CD4-positive, alpha-beta T cell treated with Interleukin-15 for 4 hours (primary cell): ENCODE measurements at places on chromosomes 5 and 9.

- DNase-seq, result no peak
Measured at GRCh38 chr9:76718166-76718565, 46.1 kb upstream of the PCA3 start.

GRCh38 chr5:14810928-14811572, 60.5 kb downstream of the ANKH start:
- no peak for DNase-seq

DNA sequence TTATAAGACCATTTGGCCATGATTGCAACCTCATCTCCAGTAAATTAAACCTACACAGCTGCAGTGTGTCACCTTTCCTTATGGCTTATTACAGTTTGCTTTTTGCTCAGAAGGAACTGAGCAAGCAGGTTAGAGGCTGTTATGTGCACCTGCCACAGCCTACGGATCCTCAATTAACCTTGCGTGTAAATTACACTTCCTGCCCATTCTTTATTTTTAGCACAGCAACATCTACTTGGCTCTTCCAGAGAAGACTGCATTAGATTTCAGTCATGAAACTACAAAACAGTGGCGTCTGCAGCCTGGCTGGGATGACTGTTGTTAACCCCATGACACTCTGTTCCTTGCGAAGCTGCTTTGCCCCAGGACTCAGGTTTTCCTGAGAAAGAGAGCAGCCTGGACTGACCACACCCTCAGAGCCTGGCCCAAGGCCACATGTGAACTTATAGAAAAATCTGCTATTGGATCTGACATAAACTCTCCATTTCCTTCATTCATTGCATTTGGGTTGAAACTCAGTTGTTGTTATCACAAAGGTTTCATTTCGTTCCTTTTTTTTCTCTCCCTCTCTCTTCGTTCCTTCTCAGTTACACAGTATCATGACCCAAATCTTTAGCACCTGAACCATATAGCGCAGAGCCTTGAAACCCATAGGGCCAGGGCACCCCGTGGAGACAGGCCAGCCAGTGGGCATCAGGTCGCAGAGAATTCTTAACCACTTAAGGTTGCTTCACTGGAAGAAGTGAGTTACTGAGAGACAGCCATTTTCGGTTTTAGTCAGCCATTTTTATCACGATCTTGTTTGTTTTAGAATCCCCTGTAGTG, 138.6 kb downstream of the PALM2AKAP2 start:
- DNase-seq, result no peak

DNA sequence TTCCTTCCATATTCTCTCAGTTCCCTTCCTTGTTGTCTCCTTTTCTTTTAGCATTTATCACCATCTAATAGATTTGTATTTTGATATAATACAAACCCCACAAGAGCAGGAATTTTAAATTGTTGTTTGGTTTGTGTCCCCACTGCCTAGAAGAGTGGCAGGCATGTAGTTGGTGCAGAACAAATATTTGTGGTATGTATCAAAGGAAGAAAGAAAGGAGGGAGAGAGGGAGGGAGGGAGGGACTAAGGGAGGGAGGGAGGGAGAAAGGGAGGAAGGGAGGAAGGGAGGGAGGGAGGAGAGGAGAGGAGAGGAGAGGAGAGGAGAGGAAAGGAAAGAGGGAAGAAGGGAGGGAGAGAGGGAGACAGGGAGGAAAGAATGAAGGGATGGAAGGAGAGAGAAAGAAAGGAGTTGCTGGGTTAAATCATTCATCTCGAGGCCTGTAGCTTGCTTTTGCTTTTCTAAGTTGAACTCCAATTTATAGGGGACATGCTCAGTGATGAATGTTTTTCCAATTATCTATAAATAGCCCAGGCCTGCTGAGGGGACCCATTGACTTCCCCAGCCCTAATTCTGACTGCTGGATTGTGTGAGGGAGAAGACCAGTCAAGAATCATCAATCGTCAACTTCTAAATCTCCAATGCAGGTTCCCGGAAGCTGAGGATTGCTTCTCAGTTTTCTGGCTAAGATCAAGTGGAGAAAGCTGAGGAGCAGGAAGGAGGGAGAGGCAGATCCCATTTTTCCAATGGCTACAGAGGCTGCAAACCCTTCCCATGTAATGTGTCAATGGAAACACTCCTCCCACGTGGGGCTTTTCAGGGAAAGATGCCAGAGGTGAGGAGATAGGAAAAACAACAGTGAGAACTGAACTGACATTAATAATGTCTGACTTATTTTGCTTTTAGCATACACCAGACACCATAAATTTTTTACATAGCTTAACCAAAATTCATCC, 320.7 kb downstream of the ASTN2 start:
- DNase-seq, result no peak

DNA sequence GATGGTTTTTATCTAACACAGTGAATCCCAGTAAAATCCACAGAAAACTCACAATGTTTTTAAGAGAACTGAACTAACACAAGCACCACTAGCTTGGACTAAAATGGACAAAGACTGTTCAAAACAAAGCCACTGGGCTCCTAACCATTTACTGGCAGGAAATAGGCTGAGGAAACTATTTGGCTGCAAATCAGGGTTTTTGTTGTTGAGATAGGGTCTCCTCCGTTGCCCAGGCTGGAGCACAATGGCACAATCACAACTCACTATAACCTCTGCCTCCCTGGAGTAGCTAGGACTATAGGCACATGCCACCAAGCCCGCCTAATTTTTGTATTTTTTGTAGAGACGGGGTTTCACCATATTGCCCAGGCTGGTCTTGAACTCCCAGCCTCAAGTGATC, 99.7 kb downstream of the THBS4 start:
- no peak for DNase-seq

- no peak for DNase-seq
Measured at GRCh38 chr9:94079236-94079635, 5.0 kb upstream of the PTPDC1 start.

DNA sequence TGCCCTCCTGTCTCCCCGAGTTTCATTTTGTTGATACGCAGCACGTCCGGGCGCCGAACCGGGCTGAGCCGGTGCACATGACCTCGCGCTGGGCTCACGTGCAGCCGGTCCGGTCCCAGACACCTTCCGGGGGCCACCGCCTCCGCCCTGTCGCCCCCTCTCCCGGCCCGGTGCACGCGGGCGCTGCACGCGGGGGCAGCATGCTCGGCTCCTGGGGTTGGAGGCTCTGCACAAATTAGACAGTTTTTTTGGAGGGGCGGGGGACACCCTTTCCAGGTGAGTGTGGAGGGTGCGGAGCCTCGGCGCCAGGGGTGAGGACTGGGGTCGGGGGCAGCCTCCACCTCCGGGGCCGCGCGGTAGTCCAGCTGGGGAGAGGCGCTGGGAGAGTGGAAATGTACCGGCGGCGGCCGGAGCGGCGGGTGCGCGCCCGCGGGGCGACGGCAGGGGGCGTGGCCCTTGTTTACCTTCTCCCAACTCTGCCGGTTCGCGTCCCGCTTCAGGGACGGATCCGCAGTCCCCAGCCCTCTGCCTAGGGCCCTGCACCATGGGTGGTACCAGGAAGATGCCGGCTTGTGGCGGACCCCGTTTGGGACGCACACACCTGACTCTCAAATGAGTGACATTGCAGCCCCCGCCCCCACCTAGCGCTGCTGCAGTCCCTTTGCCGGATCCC, 1.1 kb downstream of the JADE2 start:
- DNase-seq, result peak; percentile 56

DNA sequence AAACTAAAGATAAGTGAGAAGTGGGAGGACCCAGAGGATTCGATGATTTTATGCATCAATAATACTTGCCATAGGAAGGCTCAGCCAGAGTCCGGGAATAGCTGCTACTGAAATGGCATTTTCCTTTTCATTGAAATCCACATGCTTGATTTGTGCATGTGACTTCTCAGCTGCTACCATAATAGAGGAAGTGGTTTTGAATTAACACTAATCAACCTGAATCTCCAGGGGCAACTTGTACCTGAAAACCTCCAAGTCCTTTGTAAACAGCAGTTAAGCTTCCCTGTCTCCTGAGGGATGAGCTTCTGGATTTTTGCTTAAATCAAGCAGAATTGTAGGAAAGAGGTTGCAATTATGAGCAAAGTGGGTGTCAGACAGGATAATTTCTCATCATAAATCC, 124.9 kb downstream of the PPP2R2B start:
- no peak for DNase-seq

DNA sequence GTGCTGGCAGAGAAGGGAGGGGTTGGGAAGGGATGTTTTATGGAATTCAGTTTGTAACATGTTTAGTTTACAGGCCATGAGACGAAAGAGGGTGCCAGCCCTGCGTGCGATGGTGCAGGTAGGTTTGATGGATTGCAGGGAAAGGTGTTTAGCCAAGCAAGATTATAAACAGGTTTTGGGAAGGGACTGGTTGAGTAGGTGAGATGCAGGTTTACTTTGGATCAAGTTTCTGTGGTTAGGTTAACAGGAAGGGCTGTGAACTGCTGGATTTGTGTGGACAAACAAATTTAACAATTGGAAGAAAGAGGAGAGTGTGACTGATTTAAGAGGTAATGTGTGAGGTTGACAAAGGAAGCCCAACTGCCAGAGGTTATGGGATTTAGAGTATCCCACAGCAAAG, 32.6 kb upstream of the GPX3 start:
- no peak for DNase-seq

DNA sequence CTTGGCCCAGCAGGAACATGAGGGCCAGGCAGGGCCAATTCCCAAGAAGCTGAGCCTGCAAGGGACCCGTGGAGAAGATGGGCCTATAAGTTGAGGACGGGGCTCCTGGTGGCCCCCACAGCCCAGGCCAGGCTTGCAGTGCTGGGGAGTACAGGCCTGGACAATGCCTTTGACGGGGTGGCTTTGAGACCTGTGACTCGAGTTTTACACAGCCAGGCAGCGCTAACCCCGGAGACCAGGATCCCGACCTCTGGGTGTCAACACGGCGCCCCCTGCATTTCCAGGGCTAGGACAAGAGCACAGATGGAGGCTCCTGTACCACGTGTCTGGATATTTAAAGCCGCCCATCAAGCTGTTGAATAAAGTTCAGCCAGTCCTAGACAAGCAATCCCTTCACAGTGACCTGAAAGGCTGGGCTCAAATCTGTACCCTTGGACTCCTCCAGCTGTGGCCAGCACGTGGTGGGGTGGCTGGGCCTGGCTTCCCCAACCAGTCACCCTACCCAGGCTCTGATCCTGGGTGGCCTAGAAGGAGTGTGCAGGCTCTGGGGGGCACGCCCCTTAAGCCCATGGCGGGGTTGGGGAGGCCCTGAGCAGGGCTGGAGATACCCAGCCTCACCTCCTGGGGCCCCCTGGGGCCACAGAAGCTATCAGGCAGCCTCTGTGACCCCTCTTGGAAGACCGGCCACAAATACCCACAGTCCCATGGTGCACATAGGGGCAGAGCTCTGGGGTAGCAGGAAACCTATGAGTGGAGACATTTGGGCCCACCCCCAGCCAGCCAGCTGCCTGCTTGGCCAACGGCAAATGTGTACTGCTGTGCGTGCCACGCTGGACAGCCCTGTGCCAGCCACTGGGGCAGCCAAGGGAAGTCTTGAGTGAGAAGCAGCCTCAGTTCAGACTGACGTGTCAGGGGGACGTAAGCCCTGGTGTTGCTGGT, 88.7 kb downstream of the NTNG2 start:
- DNase-seq, result no peak

GRCh38 chr9:99296291-99296951, 74.3 kb downstream of the SEC61B start:
- peak; percentile 10 for DNase-seq

DNA sequence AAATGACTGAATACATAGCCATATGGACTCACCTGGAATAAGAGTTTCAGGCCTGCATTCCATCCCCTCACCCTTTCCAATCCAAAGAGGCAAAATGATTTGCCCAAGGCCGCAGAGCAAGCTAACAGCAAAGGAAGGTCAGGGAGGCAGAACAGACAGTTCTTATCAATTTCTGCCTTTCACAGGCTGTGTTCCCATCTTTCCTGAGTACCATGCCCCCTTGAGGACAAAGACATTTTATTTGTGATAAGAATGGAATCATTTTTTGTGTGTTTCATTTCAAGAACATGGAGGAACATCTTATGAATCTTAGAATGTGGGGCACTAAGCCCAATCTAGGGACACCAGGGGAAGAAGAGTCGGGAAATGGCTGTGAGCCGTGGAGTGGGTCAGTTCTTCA, 13.9 kb downstream of the LHFPL2 start:
- no peak for DNase-seq

DNA sequence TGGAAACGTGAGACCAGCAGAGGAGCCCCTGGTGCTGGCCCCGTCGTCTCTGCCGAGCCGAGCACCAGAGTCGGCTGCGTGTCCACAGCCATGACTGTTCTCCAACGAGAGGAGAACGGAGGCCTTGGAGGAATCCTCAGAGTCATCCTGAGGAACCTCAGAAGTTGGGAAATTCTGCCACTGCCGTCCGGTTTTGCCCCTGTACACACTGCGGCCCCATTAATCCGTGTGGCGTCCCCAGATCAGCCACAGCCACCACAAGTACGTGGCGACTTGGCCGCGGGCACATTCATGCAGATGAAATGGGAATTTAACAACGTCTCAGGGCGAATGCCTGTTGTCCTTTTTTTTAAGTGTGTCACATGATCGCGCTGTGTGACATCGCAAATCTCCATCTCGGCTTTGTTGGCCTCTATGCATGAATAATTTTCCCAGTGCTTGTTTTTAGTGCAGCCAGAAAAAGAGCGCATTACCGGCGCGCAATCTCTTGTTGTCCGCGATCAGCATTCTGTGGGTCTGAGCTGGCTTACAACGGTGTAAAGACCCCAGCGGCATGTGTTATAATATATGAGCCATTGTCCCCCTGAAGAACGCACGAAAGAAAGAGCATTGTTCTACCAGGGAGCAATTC, 323.0 kb upstream of the IRX4 start:
- DNase-seq, result no peak

GRCh38 chr9:110731437-110732028, 62.9 kb downstream of the MUSK start:
- no peak for DNase-seq

- no peak for DNase-seq
Measured at GRCh38 chr9:135994501-135995192, 33.5 kb upstream of the UBAC1 start.

GRCh38 chr9:13873203-13873602, 440.7 kb downstream of the NFIB start:
- no peak for DNase-seq

- no peak for DNase-seq
Measured at GRCh38 chr9:98401140-98402018, 145.9 kb upstream of the TBC1D2 start.

GRCh38 chr5:14355391-14355790, 212.2 kb downstream of the TRIO start:
- DNase-seq, result no peak

- DNase-seq, result no peak
Measured at GRCh38 chr5:148378670-148379069, 5.1 kb upstream of the FBXO38 start.

GRCh38 chr5:108260117-108260857, 121.6 kb downstream of the FBXL17 start:
- peak; percentile 68 for DNase-seq
